ENCODE measurements at places on chromosomes 2 and 18.
A peak's percentile ranks its signal among the peaks of the same experiment; 100 is the strongest.

DNA sequence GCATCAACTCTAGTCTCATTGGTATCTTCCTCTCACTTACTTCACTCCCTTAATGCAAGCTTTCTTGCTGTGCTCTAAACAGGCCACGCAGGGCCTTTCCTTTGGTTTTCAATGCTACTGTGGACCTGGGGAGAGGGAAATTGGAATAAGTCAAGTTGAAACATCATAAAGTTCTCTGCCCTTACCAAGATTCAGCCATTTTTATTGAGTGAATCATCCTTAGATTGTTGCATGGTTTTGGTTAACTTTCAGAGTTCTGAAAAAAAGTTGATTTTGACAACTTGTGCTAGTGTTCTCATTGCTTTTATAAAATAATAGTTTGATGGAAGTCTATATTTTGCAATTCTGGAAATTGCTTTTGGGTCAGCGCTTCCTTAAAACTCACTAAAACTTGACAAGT is 852.8 kb upstream of the ACVR2A start:
- DNase-seq = no peak

GRCh38 chr2:236625156-236625690 is 55.6 kb downstream of the ACKR3 start:
- no peak for DNase-seq

- no peak for DNase-seq
Measured at GRCh38 chr2:240567872-240568677, at the start of gene RNPEPL1. Gene RNPEPL1, plus strand, starts transcription at chr2:240568484. Its CDS starts 103 bp downstream, at chr2:240568587.

DNA sequence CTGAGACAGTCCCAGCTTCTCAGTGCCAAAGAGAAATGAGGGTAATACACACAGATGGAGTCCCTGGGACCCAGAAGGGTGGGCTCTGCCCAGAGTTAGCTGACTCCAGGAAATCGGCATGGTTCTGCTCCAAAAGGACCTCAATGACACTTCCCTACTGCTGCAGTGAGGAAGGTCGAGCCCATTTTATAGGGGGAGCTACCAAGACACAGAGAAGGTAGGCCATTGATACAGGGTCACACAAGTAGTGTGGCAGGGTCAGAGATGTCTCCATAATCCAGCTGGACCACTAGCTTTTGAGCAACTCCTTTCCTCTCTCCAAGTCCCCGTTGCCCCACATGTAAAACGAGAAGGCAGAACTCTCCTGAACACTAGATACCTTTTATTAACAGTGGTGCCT is 276.9 kb downstream of the MYCN start:
- DNase-seq = no peak

DNA sequence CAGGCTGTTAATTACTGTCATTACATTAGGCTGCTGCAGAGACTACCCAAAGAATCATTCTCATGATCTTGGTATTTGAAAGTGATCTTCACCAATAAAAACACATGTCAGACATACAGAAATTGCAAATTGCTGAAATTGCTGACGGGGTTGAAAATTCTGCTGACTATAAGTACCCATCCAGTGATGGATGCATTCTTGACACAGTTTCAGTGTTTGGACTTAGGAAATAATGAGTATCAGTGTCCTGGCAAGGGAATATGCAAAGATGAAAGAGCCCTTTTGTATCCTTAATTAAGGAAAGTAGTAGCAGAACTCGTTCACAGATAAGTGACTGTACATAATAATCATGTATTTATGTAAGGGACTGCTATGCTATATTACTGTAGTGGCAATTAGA is 221.1 kb upstream of the ATP5MC3 start:
- no peak for DNase-seq

GRCh38 chr18:63897072-63897471 is 9.6 kb downstream of the SERPINB2 start:
- no peak for DNase-seq

DNA sequence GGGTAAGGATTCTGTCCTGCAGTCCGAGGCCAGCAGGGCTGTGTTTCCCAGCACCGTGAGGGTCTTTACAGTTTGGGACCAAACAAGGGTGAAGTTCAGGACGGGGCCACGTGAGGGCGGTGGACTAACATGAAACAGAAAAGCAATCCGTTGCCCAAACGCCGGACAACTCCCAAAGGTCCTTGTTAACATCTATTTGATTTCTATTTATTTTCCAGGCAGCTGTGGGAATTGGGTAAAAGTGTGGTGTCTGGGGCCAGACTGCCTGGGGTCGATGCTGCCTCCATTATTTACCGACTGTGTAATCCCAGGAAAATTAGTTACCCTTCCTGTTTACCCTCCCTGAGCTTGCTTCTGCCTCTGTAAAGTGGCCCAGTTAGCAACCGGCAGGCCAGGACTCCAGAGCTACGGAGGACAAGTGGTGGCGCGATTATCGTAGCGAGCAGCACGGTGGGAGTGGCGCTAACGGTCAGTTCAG is 66.3 kb upstream of the TCF7L1 start:
- DNase-seq = peak; percentile 23

DNA sequence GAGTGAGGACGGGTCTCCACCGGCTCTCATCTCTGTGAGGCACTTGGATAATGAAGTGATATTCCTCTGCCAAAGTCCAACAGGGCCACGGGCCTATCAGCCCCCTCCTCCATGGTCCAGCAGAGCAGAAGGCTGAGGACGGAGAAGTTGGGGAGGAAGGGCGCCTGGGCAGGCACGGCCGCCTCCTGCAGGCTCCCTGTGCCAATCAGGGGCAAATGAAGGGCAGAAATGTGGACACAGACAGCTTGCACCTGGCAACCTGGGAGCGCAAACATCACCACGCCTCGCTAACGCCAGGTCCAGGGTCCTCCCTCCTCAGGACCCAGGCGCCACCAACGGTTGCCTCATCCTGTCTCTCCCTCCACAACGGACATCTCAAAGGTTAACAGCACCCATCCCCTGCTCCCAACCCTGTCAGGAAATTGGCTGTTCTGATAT is 24.3 kb downstream of the SMAD7 start:
- no peak for DNase-seq

DNA sequence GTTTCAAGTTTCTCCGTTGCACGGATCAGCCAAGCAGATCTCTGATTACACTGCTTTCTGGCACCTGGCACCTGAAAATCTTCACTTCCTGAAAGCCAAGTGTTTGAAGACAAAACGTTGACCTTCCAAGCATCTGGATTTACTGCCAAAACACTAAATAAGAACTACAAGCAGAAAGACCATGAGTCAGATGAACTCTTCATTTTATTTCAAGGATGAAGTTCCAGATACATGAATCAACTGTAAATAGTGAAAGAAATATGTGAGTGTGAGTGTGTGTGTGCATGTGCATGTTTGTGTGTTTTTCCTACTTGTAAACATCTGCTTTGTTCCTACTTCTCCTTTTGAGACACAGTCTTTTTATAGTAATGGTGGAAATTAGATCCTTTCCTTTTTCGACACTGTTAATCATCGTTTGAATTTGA is 60.0 kb upstream of the DTNA start:
- DNase-seq = no peak

DNA sequence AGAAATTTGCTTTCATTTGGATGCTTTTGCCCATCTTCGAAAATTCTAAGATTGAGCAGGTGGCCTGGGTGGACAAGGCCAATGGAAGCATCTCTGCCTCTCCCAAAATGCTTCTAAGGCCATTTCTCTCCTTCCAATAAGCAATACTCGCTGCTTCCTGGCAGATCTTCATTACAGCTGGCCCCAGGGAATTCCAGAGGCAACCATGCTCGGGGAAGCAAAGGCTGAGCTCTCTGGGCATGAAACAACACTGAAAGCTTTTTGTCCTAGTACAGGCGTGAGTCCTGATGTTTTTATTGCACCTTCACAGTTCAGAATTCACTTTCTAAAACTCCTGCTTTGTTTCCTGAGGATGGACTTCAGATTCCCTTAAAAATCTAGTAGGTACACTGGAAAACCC is 11.8 kb upstream of the NEDD4L start:
- DNase-seq = no peak

DNA sequence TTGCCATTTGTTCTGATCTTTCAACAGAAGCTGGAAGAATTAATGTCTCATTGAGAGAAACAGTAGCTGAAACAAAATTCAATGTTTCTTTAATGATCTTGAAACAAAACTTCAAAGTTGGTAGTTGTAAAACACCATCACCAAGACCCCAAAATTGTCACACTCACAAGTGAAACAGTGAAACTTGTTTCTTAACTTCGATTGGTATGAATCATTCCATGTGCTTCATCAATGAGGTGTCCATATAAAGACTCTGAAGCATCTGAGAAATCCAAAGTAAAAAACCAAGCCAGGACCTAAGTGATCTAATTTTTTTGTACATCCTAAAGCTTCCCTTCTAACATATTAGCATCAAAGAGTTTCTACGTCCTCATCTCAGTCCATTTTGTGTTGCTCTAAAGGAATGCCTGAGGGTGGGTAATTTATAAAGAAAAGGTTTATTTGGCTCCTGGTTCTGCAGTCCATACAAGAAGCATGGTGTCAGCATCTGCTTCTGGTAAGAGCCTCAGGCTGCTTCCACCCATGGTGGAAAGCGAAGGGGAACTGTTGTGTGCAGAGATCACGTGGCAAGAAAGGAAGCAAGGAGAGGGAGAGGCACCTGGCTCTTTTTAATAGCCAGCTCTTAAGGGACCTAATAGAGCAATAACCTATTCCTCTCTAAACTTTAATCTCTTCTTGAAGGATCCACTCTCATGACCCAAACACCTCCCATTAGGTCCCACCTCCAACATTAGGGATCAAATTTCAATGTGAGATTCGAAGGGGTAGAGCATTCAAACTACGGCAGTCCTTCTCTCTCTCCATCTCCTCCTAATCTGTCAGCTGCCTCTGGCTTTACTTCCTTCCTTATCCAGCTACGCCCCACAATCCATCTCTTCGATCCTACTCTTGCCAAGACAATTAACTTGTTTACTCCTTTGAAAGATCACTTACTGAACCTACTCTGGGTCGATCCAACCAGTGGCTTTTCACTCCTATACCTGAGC is 20.7 kb upstream of the TLK1 start:
- no peak for DNase-seq

- DNase-seq = no peak
Measured at GRCh38 chr2:27571197-27571596, 11.6 kb upstream of the ZNF512 start.

GRCh38 chr2:235366807-235367206 is 127.0 kb upstream of the AGAP1 start:
- DNase-seq = peak; percentile 62

GRCh38 chr2:227106845-227107759 is 56.9 kb downstream of the COL4A4 start:
- DNase-seq = no peak

DNA sequence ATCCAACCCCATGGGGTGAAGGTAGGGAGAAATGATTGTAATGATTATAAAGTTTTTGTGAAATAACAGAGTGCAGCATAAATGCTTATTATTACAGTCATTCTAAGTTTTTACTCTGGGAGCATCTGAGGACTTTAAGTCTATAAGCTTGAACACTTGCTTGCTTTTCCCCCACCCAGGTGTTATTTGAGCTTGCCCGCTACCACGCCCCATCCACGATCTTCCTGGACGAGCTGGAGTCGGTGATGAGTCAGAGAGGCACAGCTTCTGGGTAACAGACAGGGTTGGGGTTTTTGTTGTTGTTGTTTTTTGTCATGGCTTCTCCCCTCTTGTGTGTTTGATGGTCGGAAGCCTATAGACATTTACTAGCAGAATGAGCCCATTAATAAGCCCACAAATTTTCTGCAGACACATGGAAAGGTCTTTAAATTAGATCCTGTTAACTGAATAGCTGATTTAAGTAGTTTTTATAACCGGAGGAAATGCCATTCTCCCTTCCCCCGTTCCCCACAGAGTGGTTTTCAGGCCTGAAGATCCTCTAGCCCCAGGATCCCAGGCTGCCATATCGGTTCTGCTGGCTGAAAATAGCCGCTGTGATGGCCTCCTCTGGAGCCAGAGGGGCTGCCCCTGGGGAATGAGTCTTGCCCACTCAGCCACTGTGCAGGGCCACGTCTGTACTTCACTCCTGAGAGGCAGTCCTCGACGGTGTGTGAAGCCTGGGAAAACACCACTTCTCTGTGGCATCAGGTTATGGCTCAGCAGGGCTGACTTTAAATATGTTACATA is 39.9 kb upstream of the ELOA2 start:
- DNase-seq = no peak

- no peak for DNase-seq
Measured at GRCh38 chr2:55420439-55420725, 726 bp upstream of the CCDC88A start.

DNA sequence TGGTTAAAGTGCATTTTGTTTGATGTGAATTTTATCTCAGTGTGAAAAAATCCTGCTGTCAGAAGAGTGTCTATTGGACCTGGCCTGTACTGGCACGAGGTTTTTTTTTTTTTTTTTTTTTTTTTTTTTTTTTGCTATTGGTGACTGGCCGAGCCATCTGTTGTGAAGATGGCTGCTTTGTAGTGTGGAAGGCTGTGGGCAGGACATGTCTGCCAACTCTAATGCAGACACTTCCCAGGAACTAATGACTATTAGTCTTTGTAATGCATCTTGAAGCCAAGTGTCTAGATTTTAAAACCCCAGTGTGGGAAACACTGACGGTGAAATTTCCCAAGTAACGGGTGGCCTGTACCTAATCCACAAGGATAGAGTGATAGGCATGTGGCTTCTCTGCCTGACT is 34.3 kb downstream of the ZAP70 start:
- DNase-seq = no peak

DNA sequence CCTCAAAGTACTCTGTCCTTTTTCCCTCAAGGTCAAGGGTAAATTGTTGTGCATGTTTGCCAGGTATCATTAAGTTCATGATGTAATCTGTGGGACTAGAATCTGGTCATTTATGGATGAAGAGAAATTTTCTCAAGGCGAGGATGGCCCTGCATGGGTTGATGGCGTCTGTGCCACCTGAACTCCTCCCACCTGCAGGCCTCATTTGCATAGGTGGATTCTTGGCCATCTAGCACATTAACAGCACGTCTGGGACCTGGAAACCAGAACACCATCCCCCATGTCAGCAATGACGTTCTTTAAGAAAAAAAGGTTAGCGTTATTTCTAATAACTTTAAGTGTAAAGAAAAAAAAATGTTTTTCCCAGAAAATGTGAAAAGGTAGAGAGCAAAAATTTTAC is 145.8 kb downstream of the ESCO1 start:
- DNase-seq = no peak

DNA sequence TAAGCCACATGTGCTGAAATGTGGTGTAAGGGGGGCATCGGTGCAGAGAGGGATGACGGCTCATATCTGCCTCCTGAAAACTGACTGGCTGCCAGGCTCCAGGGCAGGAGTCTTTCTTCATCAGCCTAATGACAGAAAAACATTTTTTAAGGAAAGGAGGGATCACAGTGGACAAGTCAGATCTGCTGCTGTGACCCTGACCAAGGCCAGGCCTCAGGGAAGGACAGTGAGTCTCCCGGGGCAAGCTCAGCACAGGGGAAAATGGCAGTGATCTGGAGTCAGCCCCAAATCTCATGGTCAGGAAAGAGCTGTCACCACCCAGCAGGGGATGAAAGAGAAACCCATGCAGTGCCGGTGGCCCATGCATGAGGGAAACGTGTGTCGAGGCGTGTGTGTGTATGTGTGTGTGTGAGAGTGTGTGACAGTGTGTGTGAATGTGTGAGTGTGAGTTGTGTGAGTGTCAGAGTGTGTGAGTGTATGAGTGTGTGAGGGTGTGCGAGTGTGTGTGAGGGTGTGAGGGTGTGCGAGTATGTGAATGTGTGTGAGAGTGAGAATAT is 134.5 kb downstream of the INHBB start:
- DNase-seq = no peak

Data from epithelial cell of proximal tubule (primary cell).